ENCODE measurements at places on chromosomes 1 and 21.

DNA sequence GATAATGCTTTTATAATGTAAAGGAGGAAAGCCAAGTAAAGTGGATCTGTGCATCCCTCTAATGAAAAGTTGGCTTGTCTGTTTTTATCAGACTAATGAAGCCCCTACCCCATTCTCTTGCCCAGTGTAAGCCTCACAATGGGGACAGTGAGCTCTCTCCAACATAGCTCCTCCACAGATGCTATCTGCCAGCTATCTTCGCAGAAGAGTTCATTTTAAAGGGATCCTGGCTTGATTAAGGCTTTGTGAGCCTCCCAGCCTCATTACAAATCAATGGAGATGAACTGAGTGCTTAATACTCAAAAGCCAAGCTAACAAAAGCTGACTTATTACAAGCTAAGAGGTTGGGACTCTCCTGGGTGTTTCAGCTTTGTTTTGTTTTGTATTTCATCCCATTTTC, 514.7 kb downstream of the NUF2 start:
- DNase-seq = no peak

- DNase-seq = no peak
Measured at GRCh38 chr1:210397681-210398080, 69.0 kb downstream of the HHAT start.

DNA sequence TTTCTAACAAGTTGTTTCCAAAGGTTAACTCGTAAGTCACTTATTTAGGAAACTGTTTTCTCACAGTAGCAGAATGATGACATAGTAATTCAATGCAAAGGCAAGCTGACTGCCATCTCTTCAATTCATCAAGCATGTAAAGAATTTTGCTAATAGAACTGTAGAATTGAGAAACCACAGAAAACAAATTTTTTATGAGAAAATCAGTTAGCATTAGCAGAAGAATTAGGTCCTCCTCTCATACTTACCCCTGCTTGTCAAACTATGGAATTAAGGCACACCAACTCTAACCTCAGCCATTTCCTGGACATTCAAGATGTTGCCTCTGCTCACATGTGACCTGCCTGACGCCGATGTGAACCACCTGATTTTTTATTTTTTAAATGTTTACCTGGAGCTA, 115.2 kb downstream of the LRRC40 start:
- no peak for DNase-seq

GRCh38 chr1:16978567-16979474, 1.6 kb downstream of the MFAP2 start:
- no peak for DNase-seq

GRCh38 chr1:84890566-84890965, 2.4 kb downstream of the LPAR3 start:
- DNase-seq = no peak

- DNase-seq = peak; percentile 14
Measured at GRCh38 chr1:153386500-153386901, 4.4 kb downstream of the S100A8 start.

- no peak for DNase-seq
Measured at GRCh38 chr1:36352125-36352909, 28.9 kb upstream of the EVA1B start.

- no peak for DNase-seq
Measured at GRCh38 chr1:2972011-2972878, 49.0 kb upstream of the ACTRT2 start.

- peak; percentile 87 for DNase-seq
Measured at GRCh38 chr1:10941891-10942541, 70.4 kb upstream of the TARDBP start.

- no peak for DNase-seq
Measured at GRCh38 chr1:174871886-174872285, 127.9 kb upstream of the CACYBP start.

DNA sequence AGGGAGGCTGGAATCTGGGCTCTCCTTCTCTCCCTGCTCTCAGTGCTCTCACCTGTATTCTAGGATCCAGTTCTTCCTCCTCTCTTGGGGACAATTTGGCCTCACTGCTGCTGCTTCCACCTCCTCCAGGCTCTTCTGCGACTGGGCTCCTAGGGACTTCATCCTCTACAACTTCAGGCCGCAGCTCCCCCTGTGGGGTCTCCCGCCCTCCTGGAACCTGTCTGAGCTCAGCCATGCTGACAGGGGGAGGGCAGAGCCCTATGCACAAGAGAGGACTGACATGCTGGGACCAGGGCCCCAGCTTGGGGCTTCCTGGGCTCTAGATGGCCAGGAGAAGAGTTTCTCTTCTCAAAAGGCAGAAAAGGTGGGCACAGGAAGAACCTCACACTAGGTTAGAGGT, 1.0 kb downstream of the SH3BP5L start:
- no peak for DNase-seq

GRCh38 chr1:46520063-46520911, 30.7 kb downstream of the DMBX1 start:
- DNase-seq = peak; percentile 86

DNA sequence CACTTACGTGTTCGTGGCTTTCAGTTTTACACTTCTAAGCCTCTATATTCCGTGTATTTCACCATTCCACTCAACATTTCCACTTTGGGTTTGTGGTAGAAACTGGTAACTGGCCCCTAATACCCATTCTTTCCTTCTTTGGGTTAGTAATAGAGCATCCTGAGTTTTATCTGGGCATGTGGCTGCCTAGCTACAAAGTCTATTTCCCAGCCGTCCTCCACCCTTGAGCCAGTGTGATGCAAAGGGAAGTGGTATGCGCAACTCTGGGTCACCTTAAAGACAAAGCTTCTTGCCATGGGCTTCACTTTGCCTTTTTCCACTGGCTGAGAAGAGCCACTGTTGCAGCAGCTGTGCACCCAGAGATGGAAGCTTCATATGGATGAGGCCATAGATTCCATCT, 73.9 kb downstream of the LAMC2 start:
- DNase-seq = no peak

DNA sequence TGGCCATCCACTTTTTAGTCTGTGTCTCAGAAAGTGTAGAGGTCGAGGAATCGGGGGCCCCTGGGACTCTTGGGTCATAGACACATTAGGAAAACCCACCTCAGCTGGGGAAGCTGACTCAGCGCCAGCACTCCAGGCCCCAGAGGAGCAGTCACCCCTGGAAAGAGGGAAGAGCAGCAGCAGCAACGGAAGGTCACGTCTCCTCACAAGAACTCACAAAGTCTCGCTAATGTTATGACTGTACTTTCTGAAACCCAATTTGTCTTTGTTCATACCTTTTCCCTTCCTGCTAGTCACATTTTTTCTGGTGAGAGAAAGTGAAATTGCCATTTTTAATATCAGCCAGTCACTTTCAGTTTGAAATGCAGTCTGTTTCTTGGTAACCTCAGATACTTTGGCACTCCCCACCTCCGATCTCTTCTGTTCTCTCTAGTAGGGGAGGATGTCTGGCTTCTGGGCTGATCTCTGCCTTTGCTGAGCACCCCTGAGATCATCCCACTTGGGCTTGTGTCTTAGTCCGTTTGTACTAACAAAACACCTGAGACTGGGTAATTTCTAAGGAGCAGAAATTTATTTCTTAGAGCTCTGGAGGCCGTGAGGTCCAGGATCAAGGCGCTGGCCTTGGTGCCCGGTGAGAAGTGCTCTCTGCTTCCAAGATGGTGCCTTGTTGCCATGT, 6.0 kb upstream of the NLRP3 start:
- DNase-seq = no peak

GRCh38 chr1:9715536-9716226, 64.2 kb downstream of the PIK3CD start:
- DNase-seq = no peak

- no peak for DNase-seq
Measured at GRCh38 chr1:24364975-24365678, 46.0 kb downstream of the GRHL3 start.

GRCh38 chr1:51919684-51920083, 41.2 kb upstream of the NRDC start:
- DNase-seq = peak; percentile 58

DNA sequence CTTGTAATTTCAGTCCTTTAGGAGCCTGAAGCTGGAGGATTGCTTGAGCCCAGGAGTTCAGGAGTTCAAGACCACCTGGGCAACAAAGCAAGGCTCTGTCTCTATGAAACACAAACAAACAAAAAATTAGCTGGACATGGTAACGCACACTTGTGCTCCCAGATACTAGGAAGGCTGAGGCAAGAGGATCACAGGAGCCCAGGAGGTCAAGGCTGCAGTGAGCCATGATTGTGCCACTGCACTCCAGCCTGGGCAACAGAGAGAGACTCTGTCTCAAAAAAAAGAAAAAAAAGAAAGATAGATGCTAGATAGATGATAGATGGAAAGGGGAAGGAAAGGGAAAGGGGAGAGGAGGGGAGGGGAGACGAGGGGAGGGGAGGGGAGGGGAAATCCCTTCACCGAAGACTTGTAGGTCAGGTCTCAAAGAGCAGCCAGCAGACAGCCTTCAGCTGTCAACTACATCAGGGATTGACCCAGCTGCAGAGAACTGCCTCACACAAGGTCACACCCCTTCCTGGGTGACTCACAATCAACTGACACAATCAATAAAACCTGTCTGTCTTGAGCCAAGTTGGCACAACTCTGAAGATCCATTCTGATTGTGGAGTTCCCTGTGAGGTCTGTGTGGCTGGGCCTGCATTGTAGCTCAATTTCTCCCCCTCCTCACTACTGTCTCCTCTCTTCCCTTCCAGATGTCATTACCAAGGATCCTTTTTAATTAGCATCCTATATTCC, 200.6 kb downstream of the RGS7 start:
- no peak for DNase-seq

GRCh38 chr1:244833734-244834542, 1.5 kb upstream of the COX20 start:
- DNase-seq = peak; percentile 58

DNA sequence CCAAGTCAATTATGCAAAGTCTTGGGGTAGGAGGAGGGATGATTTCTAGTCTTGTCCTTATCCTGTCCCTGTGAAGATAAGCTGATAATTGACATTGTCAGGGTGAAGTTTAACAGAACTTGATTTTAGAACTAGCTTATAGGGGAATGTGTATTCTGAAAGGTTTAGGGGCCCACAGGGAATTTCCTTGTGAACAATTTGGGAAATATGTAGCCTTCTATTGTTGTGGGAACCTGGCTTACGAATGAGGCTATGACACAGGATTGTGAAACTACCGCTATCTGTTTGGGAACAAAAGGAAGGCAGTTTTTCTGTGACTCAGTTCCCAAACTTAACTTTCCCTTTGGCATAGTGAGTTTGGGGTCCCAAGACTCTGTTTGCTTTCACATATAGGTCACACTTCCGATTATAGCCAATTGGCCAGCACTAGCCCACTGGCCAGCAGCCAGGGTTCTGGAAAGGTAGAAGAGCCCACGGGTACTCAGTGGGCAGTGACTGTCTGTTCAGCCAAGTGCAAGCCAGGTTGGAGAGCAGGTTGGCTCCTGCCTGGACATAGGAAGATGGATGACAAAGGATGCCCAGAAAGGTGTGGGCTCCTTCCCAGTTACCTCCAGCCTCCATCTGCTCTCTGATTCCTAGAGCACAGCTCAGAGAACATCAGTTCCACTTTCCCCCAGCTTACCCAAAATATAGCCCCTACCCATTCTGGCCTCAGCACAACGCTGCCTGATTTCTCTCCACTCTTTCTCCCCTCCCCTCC, 35.5 kb downstream of the H3-3A start:
- no peak for DNase-seq

DNA sequence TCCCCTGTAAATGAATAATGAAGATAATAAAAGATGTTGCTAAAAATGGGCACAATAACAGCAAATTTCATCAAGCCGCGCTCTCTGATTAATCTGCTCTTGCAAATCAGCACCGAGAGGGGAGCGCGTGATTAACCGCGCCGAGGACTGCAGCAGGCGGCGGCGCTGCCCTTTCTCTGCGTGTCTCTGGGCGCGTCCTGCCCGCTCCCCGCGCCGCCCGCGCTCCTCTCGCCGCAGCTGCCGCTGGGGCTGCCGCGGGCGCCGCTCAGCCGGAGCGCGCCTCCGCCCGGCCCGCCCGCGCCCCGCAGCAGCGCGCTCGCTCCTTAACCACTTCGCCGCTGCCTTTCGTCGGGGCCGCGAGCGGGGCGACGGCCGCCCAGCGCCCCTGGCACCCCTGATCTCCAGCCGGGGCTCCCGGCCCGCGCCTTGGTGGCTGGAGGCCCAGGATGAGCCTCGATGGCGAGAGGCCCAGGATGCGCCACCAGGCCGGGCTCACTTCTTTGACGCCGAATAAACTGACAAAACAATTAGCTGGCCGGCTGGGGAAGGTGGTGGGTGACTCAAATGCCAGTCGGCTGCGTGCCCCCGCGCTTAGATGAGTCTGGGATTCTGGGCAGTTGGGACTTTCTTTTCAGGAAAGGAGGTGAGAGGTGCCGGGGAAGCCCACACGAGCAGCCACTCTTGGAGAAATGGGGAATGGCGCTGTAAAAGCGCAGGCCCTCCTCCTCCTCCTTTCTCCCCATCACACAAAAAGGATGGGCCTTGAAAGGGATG, 221.4 kb upstream of the PKN2 start:
- DNase-seq = peak; percentile 73

DNA sequence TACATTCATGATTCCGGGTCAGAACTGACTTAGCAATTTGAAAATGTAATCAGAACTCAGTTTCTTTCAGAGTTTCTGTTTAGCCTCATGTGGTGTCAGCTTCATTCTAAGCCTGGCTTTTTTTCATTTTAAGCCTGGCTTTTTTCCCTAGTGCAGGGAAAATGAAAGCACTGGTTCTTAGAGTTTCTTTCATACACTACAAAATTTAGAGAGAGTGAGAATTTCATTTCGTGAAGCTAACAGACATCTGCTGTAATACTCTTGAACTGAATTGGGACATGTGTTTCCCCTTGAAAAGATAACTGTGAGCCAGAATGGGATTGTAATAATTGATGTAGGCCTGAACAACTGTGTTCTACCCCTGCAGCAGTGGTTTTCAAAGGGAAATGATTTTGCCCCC, 95.3 kb upstream of the KIAA0040 start:
- DNase-seq = no peak

DNA sequence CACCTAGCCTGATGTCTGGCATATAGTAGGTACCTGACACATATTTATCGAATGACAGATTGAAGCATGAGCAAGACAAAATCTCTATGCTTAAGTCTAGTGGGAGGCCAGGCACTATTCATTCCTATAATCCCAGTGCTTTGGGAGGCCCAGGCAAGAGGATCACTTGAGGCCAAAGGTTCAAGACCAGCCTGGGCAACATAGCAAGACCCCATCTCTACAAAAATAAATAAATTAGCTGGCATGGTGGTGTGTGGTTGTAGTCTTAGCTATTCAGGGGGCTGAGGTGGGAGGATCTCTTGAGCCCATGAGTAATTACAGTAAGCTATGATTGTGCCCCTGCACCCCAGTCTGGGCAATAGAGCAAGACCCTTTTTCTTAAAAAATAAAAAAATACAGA, 23.2 kb upstream of the TUT4 start:
- DNase-seq = no peak

DNA sequence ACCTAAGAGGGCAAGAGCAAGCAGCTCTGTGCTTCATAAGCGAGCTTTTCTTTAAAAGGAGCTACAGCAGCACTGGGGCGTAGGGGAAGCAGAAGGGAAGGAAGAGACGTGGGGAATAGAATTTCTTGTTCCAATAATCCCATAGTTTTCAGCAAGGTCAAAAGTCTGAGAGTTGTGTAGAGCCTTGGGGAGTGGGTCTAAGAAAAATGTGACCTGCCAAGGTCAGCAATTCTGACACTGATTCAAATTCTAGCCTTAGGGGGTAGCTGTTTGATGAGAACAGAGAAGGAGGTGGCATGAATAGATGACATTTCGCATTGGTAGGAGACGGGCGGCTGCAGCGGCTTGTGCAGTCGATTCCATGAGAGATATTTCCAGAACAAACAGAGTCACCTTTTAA, 22.4 kb downstream of the PRRX1 start:
- DNase-seq = no peak

- DNase-seq = no peak
Measured at GRCh38 chr1:115479055-115479482, 141.0 kb upstream of the NGF start.

- no peak for DNase-seq
Measured at GRCh38 chr1:119266858-119267257, 101.7 kb upstream of the HAO2 start.

All from ecto neural progenitor cell (in vitro differentiated cells).